ENCODE measurements at places on chromosomes 6 and 20. TPM values are rescaled to one million over a fixed set of nuclear protein-coding genes. Genes with fewer than 3 reads are reported as not detected.

The TSHZ2 gene
- 0.30 TPM for total RNA-seq

The BMP6 gene
- 0.69 TPM for total RNA-seq

The SOBP gene
- 0.35 TPM for total RNA-seq

The BCAS4 gene
- 5.7 TPM for total RNA-seq

The SAMD3 gene
- total RNA-seq: not detected

The FAM217A gene
- total RNA-seq: not detected

The PRRT1 gene
- not detected for total RNA-seq

The LST1 gene
- not detected for total RNA-seq

The RSPH3 gene
- 8.2 TPM for total RNA-seq

- peak; percentile 0 for DNase-seq
These were observed 75.1 kb downstream of the SLC2A10 start for GRCh38 chr20:46784436-46785127.

DNA sequence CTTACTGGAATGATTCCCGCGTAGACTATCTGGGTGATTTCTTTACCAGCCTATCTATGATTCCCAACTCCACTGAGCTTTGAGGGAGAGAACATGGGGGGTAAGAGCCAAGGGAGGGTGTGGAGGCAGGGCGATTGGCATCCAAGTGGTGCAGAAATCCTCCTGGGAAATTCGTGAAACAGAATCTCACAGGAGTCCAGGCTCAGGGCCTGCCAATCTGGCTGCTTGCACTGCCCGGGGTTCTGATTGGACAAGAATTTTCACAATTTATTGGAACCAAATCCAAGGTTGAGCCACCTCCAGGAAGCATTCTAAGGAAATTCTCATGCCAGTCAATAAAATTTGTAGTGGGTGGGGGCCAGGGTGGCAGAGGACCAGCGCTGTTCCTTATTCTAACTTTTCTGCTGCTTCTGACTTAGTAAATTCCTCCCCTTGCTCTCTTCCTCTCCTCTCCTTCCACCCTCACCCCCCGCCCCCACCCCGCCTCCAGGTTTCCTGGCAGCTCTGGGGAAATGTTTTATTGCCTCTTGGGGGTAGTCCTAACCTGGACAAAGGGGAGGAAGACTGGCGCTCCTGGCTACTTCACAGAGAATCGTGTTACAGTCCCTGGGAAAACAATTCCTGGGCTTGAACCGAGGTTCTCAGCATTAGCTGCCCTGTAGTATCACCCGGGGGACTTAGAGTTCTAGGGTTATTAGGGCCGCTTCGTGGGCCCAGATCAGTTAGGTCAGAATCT lies 3.1 kb downstream of the BMP6 start:
- peak; percentile 72 for DNase-seq

- peak; percentile 98 for DNase-seq
These were observed 9.4 kb upstream of the COL9A1 start for GRCh38 chr6:70312165-70312745.

- DNase-seq: peak; percentile 12
These were observed 1.1 kb upstream of the SRSF12 start for GRCh38 chr6:89118931-89119330.

DNA sequence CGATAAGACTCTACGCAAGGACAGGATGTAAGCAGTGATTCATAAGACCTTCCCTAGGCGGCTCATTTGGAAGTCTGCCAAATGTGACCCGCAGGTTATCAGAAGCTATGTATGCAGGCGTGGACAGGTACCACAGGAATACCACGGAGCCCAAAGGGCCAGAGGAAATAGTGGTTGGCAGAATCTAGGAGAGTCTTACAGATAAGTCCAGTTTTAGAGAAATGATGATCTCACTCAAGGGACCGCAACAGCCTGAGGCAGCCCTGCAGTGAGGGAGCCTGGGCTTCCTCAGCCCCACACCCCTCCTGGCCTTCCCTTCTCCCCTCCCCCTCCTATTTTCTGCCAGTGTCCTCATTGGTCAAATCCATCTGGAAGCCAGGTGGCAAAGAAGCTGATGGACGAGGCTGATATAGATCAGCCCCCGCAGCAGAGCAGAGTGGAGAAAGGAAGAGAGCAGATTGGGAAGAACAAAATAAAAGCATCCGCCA lies 110.6 kb downstream of the FNDC1 start:
- DNase-seq: no peak

DNA sequence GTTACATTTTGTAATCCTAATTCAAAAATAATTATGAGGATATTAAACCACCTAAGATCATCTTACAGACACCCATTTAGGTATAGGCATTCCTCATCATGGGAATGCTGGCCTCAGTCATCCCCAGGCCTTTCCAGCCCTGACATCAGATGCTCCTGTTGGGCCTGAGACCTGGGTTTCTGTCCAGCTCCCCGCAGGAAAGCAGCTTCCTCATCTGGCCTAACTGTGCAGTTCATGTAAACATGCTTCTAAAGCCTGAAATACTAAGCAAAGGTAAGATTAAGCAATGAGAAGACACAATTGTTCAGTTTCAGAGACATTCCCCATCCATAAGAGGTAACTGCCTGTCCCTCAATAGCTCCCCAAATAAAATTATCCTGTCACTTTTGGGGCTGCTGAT lies 19.0 kb downstream of the ETV7 start:
- DNase-seq: no peak

DNA sequence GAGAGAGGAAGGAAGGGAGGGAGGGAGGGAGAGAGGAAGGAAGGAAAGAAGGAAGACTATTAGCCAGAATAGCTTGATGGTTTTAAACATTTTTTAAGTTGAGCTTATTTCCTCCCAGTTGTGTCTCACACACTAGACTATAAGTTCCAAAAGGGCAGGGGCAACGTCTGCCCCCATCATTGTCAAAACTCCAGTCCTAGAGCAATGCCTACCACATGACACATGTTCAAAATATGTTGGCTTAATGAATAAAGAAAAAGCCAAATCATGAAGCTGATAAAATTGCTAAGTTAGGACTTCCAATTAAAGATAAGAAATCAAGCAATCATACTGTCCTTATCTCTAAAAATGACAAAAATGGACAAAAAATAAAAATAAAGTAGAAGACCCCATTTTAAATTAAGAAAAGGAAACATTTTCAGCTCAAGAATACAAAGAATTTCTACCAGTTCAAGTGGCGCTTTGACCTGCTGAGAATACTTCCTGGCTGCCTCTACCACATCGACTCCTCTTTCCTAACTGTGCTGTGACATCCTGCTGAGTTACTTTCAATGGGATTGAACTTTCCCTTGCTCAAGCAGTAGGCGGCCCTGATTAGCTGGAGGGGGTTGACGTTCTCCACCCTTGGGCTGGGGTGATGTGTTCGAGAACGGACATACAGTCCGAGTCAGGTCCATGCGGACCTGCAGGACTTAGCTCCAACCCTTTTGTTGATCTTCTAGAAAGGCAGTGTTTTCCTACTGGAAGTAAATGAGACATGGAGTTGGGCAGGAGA lies 283.9 kb upstream of the FOXQ1 start:
- DNase-seq: peak; percentile 18

- no peak for DNase-seq
These were observed 2.9 kb downstream of the FNDC1 start for GRCh38 chr6:159172091-159172491.

DNA sequence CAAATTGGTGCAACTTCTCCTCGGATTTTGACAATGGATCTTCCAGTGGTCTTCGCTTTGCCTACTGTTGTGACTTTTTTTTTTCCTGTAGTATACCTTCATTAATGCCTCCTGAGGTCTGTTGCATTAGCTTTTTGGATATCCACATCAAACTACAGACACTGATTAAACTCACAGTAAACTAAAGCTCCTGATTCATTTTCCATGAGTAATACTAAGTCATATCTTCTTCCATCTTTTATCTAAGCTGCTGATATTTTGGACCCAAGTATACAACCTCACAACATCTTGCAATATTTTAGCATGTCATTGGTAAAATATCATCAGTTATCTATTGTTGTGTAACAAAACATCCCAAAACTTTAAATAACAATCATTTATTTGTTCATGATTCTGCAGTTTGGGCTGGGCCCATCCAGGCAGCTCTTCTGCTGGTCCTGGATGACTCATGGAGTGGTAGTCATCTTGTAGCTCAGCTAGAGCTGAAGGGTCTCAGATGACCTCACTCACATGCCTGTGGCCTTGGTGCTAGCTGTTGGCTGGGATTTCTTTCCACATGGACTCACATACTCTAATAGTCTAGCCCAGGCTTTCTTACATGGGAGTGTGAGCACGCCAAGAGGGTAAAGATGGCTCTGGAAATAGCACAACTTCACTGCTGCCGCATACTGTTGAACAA lies 78.3 kb upstream of the SRSF6 start:
- peak; percentile 13 for DNase-seq

DNA sequence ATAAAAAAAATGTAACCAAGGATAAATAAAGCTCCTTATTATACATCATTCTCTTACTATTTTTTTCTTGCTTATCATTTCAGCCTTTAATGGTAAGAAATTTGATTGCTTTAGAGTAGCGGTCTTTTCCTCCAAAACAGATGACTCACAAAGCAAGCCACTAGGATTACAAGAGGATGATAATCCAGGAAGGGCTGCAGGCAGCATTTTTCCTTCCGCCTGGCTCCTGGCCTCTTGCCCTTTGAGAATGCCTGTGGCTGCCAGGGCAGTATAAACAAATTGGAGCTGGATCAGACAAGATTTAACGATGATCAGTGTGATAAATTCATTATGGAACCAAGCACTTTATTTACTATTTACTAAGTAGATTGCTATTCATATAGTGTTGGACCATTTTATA lies 9.7 kb upstream of the FBXL4 start:
- peak; percentile 84 for DNase-seq

DNA sequence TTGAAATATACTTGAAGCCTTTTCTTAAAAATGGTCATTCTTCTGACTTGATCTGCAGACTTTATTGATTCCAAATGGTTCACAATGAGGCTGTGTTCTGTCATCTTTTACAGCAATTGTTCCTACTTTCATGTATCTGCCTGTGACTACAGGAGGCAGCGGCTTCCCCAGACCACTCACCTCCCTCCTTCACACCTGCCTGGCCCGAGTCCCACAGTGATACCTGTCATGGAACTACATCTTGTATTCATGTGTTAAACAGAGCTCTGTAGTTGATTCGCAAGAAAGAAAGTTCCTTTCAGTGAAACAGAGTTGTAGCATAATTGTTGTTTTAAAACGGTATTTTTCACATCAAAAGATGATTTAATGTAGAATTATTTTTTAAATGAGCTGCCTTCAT lies 673.5 kb upstream of the AGPAT4 start:
- DNase-seq: no peak

Measured in renal cortical epithelial cell (primary cell).